Stimulated activated CD4-positive, alpha-beta T cell treated with anti-CD3 and anti-CD28 coated beads, Interleukin-4, amount 100 ng/mL, for 1 hour (primary cell): ENCODE measurements at places on chromosomes 11 and 22.
A peak's percentile ranks its signal among the peaks of the same experiment; 100 is the strongest.

GRCh38 chr11:126502982-126503381 is 147.5 kb downstream of the ST3GAL4 start:
- DNase-seq: no peak

DNA sequence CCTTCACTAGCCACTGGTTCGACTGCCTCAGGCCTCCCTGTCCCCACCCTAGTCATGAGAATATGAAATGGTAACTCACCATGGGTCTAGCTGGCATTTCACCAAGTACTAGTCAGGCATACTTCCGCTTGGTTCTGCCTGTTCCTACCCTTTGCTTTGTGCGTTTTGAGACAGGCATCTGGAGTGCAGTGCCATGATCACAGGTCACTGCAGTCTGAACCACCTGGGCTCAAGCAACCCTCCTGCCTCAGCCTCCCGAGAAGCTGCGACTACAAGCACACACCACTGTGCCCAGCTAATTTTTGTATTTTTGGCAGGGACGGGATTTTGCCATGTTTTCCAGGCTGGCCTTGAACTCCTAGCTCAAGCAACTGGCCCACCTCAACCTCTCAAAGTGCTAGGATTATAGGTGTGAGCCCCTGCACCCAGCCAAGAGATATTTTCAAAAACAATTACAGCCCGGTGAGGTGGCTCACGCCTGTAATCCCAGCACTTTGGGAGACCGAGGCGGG is 14.1 kb downstream of the HRAS start:
- no peak for DNase-seq

- DNase-seq: no peak
Measured at GRCh38 chr11:88292171-88292843, 45.2 kb downstream of the CTSC start.

- no peak for DNase-seq
Measured at GRCh38 chr11:116334596-116334995, 438.2 kb downstream of the BUD13 start.

- no peak for DNase-seq
Measured at GRCh38 chr22:48222742-48223487, 1460.5 kb downstream of the TBC1D22A start.

- DNase-seq: no peak
Measured at GRCh38 chr11:62048100-62048499, 75.7 kb upstream of the INCENP start.

- no peak for DNase-seq
Measured at GRCh38 chr11:84230402-84230801, 944.2 kb upstream of the CCDC90B start.

GRCh38 chr11:44709966-44710365 is 16.8 kb upstream of the TSPAN18 start:
- no peak for DNase-seq

- peak; percentile 20 for DNase-seq
Measured at GRCh38 chr11:79493555-79494171, 52.8 kb upstream of the TENM4 start.

- DNase-seq: no peak
Measured at GRCh38 chr11:76566811-76567210, 103.7 kb downstream of the LRRC32 start.

DNA sequence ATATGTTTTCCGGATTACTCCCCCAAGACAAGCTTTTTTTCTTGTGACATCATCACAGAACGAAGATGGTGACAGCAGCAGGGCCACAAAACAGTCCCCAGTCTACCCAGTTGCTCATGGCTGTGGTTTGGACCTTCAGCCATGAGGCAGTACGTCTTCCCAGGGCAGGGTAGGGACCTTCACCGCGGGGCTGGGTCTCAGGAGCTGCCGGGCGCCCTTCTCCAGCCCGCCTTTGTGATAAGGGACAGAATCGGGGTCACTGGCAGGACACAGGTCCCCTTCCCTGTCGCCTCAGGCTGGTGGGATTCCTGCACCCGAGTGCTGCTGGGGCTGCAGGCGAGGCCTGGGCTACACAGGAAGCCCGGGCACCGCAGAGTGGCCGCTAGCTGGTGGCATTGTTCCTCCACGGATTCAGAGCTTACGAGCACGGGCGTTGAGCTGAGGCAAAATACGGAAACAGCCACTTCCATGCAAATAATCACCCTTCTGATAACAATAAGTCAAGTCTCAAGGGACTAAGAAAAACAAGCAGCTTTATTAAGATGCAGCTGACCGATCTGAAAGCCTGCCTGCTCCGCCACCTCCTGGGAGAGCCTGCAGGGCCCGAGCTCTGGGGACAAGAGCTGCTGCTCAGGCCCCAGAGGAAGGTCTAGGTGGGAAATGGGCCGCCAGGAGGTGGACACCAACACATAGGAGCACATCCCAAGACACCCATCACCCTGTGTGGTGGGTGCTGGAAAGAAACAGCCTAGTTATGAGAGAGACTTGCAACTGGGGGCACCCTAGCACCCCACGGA is 12.3 kb downstream of the TBX1 start:
- DNase-seq: no peak

- DNase-seq: no peak
Measured at GRCh38 chr22:42792909-42793847, 63.9 kb downstream of the ARFGAP3 start.

GRCh38 chr11:3879967-3880542 is 24.6 kb downstream of the STIM1 start:
- DNase-seq: no peak

- no peak for DNase-seq
Measured at GRCh38 chr11:96276836-96277235, 66.2 kb downstream of the MAML2 start.

- DNase-seq: no peak
Measured at GRCh38 chr11:115462004-115462541, 42.1 kb downstream of the CADM1 start.

GRCh38 chr11:36280531-36280930 is 8.7 kb downstream of the COMMD9 start:
- no peak for DNase-seq

DNA sequence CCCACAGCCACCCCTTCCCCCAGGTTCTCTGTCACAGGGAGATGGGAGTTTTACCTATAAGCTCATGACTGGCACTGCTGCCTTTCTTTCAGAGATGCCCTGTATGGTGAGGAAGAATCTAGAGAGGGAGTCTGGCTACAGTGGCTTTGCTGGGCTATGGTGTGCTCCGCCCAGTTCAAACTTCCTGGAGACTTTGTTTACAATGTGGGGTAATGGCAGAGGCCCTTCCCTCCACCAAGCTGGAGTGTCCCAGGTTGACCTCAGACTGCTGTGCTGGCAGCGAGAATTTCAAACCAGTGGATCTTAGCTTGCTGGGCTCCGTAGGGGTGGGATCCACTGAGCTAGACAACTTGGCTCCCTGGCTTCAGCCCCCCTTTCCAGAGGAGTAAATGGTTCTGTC is 143.5 kb downstream of the MSANTD4 start:
- DNase-seq: no peak

DNA sequence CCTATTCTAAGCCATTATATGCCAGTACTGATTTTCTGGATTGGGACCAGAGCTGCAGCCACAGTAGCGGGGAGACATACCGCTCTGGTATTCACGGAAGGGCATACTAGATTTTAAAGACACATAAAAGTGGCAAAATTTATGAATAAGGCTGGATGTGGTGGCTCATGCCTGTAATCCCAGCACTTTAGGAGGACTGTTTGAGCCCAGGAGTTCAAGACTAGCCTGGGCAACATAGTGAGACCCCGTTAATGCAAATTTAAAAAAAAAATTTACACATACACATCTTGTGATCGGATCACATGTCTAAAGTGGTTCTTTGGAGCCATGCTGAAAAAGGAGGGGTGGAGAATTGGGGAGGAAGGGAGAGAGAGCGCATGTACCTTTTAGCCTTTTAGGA is 9.0 kb downstream of the RPL27A start:
- no peak for DNase-seq

DNA sequence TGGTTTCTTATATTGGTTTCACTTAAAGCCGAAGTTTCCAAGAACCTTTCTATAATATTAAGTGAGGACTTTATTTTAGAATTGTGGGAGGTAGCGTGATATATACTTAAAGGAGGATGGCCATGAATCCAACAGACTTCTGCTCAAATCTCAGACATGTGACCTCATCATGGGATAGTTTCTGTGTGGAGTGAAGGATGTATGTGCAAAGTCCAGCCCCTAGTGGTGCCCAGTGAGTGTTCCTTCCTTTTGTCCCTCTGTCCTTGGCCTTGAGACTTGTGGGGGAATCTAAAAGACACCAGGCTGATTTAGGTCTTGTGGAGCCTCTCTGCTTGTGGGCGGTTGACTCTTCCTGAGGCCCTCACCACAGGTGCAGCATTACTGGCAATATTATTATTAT is 43.7 kb downstream of the BARX2 start:
- no peak for DNase-seq
